Fibroblast of skin of right quadriceps (primary cell): ENCODE measurements at places on chromosomes 11 and 22.

DNA sequence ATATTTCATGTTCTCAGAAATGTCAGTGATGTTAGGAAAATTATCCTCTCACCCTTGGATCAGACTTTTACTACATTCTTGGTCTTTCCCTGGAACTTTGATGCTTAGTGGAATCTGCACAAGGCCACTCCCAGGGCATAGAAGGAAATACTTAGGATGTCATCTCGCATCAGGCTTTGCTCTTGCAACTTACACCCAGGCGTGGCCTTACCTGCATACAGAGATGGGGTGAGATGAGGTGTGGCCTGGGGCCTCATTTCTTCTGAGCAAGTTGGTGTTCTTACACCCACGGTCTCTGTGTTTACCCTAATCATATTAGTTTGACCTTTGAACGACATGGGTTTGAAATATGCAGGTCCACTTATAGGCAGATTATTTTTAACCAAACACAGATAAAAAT is 19.0 kb upstream of the OR52K2 start:
- no peak for DNase-seq

DNA sequence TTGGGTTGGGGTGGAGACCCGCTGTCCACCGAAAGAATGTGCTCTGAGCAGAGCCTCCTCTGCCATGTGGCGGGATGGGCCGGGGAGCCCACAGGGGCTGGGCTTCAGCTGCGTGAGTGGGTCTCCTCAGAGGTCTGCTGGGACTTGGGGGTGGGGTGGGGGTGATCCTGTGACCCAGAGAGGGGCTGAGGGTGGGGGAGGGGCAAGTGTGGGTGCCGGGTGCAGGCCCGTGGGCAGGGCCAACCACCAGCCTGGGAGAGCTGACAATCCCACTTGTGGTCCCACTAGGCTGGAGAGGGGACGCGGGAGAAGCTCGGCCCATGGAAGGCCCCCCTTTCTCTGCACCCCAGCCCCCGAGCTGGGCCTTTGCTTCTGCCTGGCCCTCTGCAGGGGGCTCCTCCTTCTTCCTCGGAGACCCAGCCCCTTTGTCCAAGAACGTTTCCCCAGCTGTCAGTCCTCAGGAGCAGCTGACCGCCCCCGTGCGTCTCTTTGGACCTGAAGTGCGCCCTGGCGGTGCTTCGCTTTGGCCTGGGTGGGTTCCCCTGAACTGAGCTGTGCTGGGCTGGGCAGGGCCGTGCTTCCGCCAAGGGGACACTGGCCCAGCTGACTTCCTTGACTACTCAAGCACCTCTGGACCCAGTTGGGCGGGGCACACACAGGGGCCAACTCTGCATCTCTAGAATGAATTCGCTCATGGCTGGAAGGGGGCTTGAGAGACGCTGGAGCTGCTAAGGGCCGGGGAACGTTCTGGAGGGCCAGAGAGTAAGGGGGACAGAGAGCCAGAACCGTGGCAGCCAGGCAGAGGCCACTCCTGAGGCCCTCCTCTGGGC is 30.2 kb downstream of the OSBPL5 start:
- no peak for DNase-seq

- peak; percentile 95 for DNase-seq
Measured at GRCh38 chr11:65279741-65280440, 18.1 kb downstream of the POLA2 start.

DNA sequence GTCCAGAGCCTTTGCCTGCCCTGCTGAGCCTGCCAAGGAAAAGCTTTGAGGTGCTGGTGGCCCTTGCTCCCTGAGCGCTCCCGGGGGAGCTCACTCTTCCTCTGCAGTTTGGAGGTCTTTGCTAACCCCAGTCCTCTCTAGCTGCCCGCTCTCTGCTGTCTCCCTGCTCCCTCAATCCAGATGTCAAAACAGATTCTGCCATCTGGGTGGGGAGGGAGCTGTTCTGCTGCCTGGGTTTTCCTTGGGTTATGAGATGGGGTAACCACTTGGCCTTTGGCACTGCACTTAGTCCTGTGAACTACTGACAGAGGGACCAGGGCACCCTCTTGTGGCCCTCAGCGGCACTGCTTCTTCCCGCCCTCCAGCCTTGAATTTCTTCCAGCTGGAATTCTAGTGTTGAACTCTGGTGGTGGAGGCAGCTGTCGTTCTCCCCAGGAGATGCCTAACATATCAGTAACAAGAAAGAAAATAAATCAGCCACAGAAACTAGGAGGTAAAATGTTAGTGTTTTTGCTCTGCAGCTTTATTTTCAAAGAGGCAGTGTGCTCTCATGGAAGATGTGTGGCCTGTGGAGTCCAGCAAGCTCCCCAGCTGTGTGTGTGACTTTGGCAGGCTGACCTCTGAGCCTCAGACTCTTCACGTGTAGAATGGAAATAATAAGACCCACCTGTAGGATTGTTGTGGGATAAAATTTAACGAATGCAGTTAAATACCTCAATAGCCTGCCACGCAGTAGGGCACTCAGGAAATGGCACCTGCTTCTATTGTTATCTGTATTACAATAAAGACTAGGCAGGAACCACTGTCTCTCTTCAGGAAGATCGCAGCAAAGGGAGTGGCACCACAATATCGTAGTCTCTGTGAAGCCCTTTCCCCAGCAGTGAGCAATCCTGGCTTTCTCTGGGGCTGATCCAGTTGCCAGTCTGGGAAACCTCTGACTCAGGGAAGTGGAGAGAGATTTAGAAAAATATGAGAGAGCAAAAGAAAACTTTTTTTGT is 23.4 kb downstream of the ARFGAP2 start:
- peak; percentile 71 for DNase-seq

GRCh38 chr22:42270176-42270509 is 310 bp downstream of the TCF20 start:
- DNase-seq = no peak

- no peak for DNase-seq
Measured at GRCh38 chr22:49499433-49500075, 328.1 kb downstream of the BRD1 start.

DNA sequence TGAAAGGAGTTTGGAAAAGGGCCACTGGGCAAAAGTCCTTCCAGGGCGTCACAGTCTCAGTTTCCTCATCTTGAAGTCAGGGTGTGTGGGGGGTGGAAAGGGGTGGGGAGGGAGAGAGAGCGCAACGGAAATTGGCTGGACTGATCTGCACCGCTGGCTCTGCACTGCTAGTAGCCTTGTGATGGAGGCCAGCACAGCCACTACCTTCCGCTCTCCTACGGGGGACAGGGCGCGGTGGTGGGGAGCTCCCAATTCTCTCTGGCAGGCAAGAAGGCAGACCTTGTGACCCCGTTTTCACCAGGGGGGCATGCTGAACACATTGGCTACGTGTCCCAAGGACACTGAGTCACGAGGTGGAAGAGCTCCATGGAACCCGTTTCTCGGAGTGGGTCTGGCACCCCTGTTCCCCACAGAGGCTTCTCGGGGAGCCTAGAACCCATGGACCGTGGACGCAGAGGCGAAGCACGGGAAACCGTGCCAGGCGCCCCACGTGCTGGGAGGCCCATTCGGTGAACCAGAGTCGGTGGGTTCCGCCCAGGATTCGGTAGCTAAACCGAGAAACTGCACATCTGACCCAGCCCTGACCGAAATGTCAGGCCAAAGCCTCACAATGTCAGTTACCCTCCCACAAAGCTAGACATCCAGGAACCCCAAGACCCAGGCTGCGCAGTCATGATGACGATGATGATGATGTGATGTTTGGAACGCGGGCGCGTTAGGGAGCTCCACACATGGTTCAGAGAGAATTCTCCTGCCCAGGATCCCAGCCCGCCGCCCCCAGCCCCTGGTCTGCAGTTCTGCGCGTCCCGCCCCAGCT is 28.3 kb upstream of the WNT11 start:
- DNase-seq = peak; percentile 36

DNA sequence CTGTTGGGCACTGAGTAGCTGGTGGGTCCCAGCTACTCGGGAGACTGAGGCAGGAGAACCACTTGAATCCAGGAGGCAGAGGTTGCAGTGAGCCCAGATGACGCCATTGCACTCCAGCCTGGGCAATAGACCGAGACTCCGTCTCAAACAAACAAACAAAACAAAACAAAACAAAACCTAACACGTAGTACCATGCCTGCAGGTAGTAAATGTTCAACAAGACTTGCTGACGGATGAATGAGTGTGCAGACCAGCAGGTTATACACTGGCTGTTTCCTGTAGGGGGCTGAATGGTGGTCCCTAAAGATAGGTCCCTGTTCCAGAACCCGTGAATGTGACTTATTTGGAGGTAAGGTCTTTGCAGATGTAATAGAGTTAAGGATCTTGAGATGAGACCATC is 12.8 kb upstream of the MRGPRD start:
- DNase-seq = no peak

- DNase-seq = no peak
Measured at GRCh38 chr22:31753005-31753633, 700 bp upstream of the DEPDC5 start.

DNA sequence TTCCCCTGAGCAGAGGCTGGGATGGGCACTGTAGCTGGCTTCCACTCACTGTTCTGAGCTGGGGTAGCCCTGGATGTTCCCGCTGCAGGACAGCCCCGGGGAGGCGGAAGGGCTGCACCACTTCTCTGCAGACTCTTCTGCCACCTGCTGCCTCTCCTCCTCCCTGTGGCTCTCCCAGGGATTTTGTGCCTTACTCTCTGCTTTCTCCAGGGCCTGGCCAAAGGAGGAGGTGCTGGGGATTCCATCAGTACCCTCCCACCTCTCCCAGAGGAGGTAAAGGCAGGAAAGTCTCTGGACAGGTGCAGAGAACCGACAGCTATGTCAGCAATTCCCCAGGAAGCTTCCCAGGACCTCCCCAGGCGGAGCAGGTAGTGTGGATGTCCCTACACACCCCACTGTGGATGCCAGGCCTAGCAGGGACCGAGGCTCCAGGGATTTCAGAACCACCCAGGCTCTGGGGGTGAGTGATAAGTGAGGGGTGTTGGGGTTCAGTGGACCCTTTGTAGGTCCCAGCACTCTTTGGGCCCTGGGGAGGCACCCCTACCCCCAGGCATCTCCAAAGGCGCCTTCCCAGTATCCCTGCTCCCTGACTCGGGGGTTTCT is 11.3 kb downstream of the DUSP8 start:
- no peak for DNase-seq

- no peak for DNase-seq
Measured at GRCh38 chr11:64224891-64225607, 937 bp downstream of the TRPT1 start.

GRCh38 chr11:13440100-13440855 is 22.7 kb downstream of the BTBD10 start:
- DNase-seq = peak; percentile 88

DNA sequence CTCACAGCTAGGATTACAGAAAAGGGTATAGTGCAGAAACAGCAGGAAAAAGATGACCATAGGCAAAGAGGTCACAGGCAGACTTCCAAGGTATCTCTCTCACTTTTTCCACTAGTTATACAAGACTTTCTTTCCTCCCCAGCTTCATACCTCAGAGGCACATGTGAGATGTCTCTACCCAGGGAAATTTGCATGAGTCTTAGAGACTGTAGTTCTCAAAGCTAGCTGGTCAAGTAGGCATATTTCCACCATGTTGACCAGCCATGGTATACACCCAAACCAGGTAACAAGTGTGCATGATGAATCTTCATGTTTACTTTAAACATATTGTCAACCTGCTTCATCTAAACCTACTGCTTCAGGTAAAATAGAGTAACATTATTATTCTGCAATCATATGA is 27.9 kb downstream of the PRMT3 start:
- no peak for DNase-seq

DNA sequence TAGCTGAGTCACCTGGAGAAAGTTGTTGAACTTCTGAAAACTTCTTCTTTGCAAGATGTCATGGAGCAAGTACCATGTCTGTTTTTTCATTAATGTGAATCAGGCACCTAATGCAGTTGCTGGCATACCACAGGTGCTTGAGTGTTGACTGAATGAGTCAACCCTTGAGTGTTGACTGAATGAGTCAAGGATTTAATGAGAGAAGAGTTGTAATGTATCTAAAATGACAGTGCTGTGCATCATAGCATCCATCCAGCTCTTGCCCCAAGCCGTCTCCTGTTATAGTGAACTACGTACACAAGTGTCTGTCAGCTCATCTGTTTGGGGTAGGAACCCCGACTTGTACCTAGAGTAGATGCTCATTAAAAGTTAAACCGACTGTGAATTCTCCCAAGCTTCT is 93.1 kb downstream of the CWC15 start:
- DNase-seq = peak; percentile 41

- peak; percentile 87 for DNase-seq
Measured at GRCh38 chr22:32932176-32932575, 126.0 kb downstream of the SYN3 start.

DNA sequence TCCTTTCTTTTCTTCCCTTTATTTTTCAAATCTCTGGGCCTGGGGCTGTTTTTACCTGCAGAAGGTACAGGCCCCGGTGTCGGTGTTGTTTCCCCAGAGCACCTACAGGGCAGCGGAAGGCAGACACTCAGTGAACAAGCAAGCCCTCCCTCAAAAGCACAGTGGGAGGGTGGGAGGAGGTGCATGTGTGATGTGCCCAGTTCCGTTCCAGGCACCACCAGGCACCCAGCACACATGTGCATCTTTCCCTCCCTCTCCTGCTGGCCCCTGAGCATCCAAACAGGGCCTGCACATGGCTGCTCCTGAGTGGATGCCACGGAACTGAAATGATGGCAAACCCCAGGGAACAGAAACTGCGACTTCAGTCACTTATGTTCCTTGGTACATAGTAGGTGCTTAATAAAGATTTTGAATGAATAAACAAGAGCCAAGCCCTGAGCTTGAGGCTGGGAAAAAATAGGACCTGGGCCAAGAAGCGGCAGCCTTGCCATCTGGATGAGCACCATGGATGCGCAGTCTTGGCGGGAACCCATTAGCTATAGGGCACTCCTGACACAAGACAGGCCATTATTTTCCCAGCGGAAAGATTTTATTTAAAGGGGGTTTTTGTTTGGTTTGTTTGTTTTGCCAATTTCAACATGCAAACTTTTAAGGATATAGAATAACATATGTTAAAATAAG is 47.8 kb downstream of the ARRB1 start:
- DNase-seq = no peak

DNA sequence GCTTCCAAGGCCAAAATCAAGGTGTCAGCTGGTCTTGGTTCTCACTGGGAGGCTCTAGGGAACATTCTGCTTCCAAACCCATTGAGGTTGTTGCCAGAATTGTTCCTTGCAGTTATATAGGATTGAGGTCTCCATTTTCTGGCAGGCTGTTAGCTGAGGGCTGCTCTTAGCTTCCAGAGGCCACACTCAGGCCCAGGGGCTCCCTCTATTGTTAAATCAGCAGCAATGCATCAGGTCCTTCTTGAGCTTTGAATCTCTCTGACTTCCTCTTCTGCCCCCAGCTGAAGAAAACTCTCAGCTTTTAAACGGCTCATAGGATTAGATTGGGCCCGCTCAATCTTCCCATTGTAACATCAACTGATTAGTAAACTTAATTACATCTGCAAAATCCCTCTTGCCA is 39.3 kb upstream of the BSX start:
- DNase-seq = peak; percentile 49

DNA sequence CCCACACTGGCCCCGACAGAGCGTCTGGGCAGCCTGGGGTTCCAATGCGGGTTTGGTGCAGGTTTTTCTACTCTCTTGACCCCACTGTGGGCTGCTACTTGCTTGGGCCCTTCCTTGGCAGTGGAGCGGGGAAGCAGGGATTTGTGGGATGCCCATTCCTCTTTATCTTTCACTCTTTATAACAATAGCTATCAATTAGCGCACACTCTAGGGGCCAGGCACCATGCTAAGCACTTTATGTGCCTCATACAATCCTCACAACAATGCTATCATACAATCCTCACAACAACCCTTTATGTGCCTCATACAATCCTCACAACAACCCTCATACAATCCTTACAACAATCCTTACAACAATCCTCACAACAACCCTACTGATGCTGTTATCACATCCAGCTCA is 12.7 kb downstream of the ACCS start:
- no peak for DNase-seq
